ENCODE measurements at places on chromosomes 1 and 21. TPM values are rescaled to one million over a fixed set of nuclear protein-coding genes. Genes with fewer than 3 reads are reported as not detected.

WDR64 gene
- 0.10 TPM for total RNA-seq

S100A12 gene
- not detected for total RNA-seq

ADAMTSL4 gene
- 0.14 TPM for total RNA-seq

F13B gene
- not detected for total RNA-seq

PGLYRP3 gene
- total RNA-seq, result not detected

MR1 gene
- 31.6 TPM for total RNA-seq

TNFRSF9 gene
- 0.45 TPM for total RNA-seq

PCP4L1 gene
- total RNA-seq, result 0.26 TPM

CHI3L1 gene
- not detected for total RNA-seq

TIAM1 gene
- 63.0 TPM for total RNA-seq

SIM2 gene
- total RNA-seq, result not detected

KCNE1 gene
- total RNA-seq, result not detected

TDRD5 gene
- not detected for total RNA-seq

NDUFS5 gene
- total RNA-seq, result 149 TPM

HMCN1 gene
- under 0.01 TPM for total RNA-seq

CFAP107 gene
- not detected for total RNA-seq

MECR gene
- 15.3 TPM for total RNA-seq

IQCC gene
- total RNA-seq, result 3.6 TPM

ALX3 gene
- total RNA-seq, result not detected

KRTAP11-1 gene
- total RNA-seq, result not detected

GSTM4 gene
- total RNA-seq, result 14.6 TPM

CD5L gene
- total RNA-seq, result not detected

MCM3AP gene
- 117 TPM for total RNA-seq

LIPI gene
- total RNA-seq, result not detected

BSND gene
- not detected for total RNA-seq

CD48 gene
- 401 TPM for total RNA-seq

PADI2 gene
- total RNA-seq, result not detected

ITLN2 gene
- total RNA-seq, result not detected

RBM15 gene
- 60.1 TPM for total RNA-seq

TRIM17 gene
- total RNA-seq, result 1.3 TPM

RUNX1 gene
- total RNA-seq, result 39.0 TPM

PTGER3 gene
- 0.14 TPM for total RNA-seq

PLA2G2A gene
- not detected for total RNA-seq

BARHL2 gene
- total RNA-seq, result not detected

CA14 gene
- not detected for total RNA-seq

TMEM82 gene
- total RNA-seq, result not detected

SGIP1 gene
- total RNA-seq, result not detected

CA6 gene
- total RNA-seq, result 2.1 TPM

NHLH2 gene
- not detected for total RNA-seq

NTMT2 gene
- total RNA-seq, result not detected

PARS2 gene
- total RNA-seq, result 3.0 TPM

OPRD1 gene
- total RNA-seq, result not detected

TMEM269 gene
- 0.30 TPM for total RNA-seq

CRP gene
- total RNA-seq, result not detected

WLS gene
- total RNA-seq, result not detected

INSRR gene
- total RNA-seq, result 0.05 TPM

IFNGR2 gene
- 18.3 TPM for total RNA-seq

CD244 gene
- total RNA-seq, result 0.40 TPM

VANGL2 gene
- total RNA-seq, result not detected

SHISA4 gene
- total RNA-seq, result 0.53 TPM

SHISAL2A gene
- 25.9 TPM for total RNA-seq

OMA1 gene
- total RNA-seq, result 33.5 TPM

BCAS2 gene
- 39.1 TPM for total RNA-seq

PCP4 gene
- not detected for total RNA-seq

UBIAD1 gene
- 44.2 TPM for total RNA-seq
